ENCODE measurements at places on chromosomes 2 and 18.

DNA sequence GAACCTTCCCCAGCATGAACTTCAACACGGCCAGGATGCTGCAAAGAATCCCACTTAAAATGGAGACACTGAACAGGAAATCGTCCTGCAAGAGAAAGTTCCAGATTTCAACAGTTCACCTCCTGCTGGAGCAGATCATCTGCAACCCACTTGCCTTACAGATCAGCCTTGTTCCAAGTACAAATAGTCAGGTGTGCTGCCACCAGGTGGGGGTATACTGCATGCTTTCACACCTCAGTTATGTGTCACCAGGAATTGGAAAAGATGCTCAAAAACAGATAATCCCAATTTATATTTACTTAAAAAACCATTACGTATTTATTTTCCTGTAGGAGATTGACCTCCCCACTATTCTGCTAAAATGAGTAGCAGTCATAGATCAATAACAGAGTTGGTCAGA is 212.3 kb downstream of the MGAT5 start:
- no peak for DNase-seq

GRCh38 chr2:39380525-39381150 is 56.4 kb downstream of the MAP4K3 start:
- no peak for DNase-seq

- DNase-seq: no peak
Observed at GRCh38 chr2:96386470-96386869, 50.9 kb downstream of the NCAPH start.

DNA sequence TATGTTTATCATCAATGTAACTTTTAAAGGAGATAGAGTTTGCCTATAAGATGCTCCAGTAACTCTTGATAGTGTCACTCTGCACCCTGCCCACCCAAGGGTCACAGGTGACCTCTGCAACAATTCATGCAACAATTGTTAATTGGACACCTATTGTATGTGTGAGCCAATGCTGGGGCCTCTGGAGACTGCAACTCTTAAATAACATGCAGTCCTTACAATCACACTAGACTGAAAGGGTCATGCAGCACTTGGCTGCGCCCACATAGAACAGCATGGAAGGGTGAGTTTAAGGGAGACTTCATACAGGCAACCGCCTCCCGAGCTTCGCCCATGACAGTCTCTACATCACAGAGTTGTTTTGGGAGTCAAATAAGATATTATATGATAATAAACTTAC is 137.1 kb upstream of the TWIST2 start:
- DNase-seq: no peak

- no peak for DNase-seq
Observed at GRCh38 chr2:130871843-130872740, 35.4 kb downstream of the ARHGEF4 start.

- no peak for DNase-seq
Observed at GRCh38 chr18:60654298-60654697, 281.7 kb upstream of the MC4R start.

Data from activated CD8-positive, alpha-beta memory T cell treated with anti-CD3 and anti-CD28 coated beads for 1 hour (primary cell).